ENCODE measurements at places on chromosomes 3 and 15.

- DNase-seq: no peak
These were observed 195.0 kb downstream of the RBMS3 start for GRCh38 chr3:29475854-29476253.

GRCh38 chr15:92877000-92877399 is 23.1 kb upstream of the CHD2 start:
- no peak for DNase-seq

- no peak for DNase-seq
These were observed 38.2 kb downstream of the FEZF2 start for GRCh38 chr3:62335196-62335595.

DNA sequence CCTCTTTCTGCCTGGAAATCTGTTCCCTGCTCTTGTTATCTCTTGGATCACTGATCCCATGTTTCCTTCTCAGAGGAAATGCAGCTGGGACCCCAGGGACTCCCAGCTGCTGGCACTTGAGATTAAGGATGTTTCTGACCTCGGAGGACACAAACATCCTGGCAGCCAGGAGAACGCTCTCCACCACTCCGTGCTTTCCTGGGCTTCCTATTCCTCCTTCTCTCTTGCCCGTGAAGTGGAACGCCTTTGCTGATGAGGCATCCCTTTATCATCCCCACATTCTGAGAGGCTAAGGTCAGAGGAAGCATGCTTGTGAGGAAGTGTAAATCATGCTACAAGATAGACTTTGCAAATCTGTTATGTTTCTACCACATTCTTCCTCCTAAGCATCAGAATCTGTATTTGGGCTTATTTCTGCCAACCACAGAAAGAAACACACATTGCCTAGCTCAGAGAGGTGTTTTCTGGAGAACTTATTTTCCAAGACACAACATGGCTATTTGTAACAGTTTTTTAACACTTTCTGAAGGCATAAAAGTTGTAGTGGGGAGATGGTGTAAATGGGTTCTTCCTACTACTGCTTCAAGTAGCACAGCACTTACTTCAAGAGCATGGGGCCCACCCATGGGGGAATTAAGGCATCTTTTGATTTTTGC is 25.6 kb upstream of the LDHAL6B start:
- no peak for DNase-seq

GRCh38 chr15:81492331-81492968 is 118.4 kb upstream of the TMC3 start:
- DNase-seq: peak; percentile 46

DNA sequence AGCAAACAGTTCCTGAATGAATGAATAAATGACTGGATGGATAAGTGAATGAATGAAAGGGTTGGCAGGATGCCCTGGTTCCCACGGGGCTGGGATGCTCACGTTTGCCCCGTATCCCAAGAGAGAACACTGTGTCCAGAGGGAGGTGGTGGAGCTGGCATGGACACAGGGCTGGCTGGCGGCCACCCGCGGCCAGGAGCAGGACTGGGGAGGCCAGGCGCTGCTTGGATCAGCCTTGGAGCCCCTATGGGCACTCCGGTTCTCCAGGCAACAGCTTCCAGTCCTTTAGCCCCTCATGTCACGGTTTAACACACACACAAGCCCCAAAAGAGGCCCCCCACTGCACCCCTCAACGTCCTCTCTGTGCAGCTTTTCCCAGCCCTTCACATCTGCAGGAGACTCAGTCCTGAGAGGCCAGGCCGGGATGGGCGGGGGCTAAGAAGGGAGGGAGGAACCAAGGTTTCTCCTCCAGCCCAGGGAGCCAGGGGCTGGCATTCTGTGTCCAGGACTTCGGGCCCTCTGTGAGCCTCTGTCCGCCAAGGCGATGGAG is 86.0 kb upstream of the ALDH1L1 start:
- no peak for DNase-seq
